ENCODE measurements at places on chromosomes 11 and 22. TPM values are rescaled to one million over a fixed set of nuclear protein-coding genes. Genes with fewer than 3 reads are reported as not detected.

The PDE2A gene
- total RNA-seq = 23.9 TPM

GRCh38 chr11:10844356-10844755 lies 13.5 kb downstream of the ZBED5 start:
- no peak for DNase-seq

The MS4A3 gene
- 1.2 TPM for total RNA-seq

DNA sequence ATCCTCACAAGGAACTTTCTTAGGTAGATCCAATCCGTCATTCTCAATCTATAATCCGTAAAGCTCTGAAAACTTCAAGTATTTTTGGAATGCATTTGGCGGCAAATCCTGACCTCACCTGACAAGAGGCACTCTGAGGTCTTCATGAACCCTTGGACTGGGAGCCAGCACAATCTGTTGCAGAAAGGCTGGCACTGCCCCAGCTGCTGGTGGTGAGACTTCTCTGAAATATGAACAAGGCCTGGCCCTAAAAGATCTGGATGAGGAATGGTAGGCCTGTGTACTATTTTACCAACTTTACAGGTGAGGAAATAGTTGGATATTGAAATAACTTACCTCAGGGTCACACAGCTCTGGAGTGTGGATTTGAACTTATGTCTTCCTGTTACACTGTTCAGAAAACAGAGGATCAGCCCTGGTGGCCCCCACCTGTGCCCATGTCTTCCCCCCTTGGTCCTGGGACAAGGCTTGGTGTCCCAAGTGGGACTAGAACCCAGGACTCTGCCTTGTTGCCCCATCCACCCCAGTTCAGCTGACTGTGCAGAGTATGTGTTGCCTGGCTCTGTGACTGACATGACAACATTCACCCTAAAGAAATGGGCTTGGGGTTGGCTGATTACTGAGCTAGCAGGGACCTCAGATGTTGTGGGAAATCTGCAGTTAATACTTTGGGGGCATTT lies 471.4 kb downstream of the MN1 start:
- DNase-seq = no peak

- DNase-seq = no peak
Observed at GRCh38 chr11:114773541-114774338, 95.4 kb downstream of the NXPE2 start.
